NCI-H774 (cell line): ENCODE measurements at places on chromosomes 7 and 10.

DNA sequence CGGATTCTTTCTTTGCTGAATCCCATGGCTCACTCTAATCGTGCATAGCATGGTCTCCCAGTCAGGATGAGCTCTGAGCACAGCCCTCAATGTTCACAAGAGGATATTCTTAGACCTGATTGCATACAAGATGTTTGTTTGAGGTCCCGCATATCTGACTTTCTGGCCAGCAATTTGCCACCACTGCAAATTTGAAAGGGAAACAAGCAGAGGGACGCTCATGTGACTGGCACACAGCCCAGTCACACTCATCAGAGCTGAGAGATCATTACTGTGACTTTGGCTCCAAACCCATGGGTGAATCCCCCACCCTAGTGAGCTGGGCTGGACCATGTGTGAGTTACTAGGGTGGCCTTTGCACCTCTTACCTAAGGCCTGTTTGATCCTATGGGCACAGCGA is 9.9 kb downstream of the TAS2R41 start:
- DNase-seq = no peak

- DNase-seq = no peak
These were observed 2.1 kb downstream of the PRKG1 start for GRCh38 chr10:51076299-51076841.

DNA sequence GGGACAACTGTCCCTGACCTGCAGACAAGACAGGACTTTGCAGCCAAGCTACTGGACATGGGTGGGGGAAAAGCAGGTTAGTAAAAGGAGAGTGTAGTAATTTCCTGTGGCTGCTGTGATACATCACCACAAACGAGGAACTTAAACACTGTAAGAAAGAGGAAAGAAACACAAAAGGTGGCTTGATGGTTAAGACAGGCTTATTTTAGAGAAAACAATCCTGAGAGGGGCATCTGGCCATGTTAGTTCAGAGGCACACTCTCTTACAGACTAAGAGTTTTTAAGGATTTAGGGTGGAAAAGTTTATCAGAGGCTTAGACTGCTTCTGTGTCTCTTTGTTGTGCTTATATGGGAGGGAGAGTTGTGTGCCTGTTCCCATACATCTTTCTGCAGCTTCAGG is 667.0 kb downstream of the TYW1 start:
- no peak for DNase-seq

GRCh38 chr10:122132882-122133565 is 138.1 kb upstream of the BTBD16 start:
- no peak for DNase-seq

DNA sequence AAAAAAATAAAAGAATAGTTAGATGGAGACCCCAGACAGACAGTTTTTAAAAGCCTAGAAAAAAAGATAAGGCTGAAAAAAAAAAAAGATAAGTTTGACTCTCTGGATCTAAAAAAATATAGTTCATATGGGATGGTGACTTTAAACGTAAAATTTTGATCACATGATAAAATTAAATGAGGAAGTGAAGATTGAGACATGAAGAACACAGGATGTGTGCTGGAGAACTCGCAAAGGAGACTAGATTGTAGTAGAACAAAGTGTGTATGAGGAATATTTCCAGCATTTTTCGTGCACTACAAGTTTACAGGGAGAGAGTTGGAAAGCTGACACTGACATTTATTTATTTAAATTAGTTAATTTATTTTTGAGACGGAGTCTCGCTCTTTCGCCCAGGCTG is 286.4 kb downstream of the PRPF18 start:
- DNase-seq = no peak

DNA sequence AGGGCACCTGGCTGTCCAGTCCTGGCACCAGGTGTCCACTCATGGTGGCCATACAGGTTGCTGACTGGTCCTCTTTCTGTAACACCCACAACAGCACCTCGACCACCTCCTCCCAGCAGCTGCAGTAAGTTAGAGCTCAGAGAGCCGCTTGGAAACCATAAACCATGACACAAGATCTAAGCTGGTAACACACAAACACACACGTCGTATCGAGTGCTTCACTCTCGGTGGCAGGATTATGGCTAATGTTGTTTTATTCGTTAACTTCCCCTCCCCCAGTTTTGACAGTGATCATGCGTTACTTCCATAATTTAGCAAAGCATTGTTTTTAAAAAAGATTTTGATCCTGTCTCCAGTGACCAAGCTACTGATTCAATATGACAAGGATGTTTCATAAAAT is 59.7 kb downstream of the CAMK2B start:
- no peak for DNase-seq

- DNase-seq = no peak
These were observed 209.8 kb downstream of the TYW1 start for GRCh38 chr7:67206452-67206851.

GRCh38 chr7:131608116-131608500 is 51.7 kb upstream of the PODXL start:
- no peak for DNase-seq

- DNase-seq = no peak
These were observed 35.4 kb downstream of the TMEM120A start for GRCh38 chr7:75958802-75959543.
